Activated CD8-positive, alpha-beta memory T cell treated with anti-CD3 and anti-CD28 coated beads for 4 hours (primary cell): ENCODE measurements at places on chromosomes 1 and 21.

- DNase-seq: no peak
Measured at GRCh38 chr21:30271156-30271555, 11.6 kb downstream of the KRTAP24-1 start.

DNA sequence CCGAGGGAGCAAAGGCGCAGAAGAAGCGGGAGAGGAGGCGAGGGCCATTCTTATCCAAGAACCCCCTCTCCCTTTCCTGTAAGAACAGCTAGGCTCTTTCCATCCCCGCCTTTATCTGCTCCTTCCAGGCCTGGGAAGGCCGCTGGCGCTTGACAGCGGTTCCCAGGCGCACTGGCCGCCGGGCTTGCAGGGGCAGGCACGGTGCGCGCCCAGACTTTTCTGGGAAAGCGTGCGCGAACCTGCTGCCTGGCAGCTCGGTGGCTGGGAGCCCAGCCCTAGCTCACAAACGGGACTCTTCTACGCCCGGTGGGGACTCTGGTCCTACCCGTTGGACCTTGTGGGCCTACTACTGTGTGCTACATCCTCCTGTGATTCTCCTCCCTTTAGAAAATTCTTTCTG, 8.8 kb upstream of the IFNLR1 start:
- DNase-seq: no peak

DNA sequence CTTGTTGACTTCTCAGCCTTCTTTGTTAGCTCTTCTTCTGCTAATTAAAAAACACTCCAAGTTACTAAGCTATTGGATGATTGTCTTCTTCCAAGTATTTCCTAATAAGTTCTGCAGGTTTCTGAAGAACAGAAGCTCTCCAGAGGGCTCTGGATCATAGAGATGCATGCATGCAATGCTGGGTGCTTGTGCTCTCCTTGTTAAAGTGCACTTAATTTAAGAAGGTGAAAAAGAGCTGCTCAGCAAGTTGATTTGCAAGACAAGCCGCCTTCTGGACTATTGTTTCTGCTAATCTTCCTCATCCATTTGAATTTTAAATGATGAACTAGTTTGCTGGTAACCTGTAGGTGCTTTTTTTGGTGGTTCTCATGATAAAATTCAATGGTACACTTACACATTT, 16.1 kb downstream of the RRP15 start:
- DNase-seq: no peak

- DNase-seq: no peak
Measured at GRCh38 chr1:22414244-22414751, 37.4 kb upstream of the ZBTB40 start.

DNA sequence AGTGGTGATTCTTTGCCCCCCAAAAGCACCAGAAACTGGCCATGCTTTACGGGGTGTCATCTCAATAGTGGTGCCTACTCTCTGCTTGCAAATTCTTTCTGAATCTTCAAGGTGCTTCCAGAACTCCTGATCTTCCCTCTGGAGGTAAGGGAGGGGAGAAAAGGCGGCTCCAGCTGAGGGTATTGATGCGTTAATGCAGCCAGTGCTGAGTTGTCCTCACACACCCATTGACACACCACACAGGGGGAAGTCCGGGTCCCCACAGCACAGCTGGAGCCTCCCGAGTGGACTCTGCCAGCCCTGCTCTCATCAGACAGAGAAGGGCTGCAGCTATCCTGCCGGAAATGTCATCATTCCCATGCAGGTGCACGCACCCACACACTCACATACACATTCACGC, 1.2 kb downstream of the VSIG8 start:
- DNase-seq: no peak

DNA sequence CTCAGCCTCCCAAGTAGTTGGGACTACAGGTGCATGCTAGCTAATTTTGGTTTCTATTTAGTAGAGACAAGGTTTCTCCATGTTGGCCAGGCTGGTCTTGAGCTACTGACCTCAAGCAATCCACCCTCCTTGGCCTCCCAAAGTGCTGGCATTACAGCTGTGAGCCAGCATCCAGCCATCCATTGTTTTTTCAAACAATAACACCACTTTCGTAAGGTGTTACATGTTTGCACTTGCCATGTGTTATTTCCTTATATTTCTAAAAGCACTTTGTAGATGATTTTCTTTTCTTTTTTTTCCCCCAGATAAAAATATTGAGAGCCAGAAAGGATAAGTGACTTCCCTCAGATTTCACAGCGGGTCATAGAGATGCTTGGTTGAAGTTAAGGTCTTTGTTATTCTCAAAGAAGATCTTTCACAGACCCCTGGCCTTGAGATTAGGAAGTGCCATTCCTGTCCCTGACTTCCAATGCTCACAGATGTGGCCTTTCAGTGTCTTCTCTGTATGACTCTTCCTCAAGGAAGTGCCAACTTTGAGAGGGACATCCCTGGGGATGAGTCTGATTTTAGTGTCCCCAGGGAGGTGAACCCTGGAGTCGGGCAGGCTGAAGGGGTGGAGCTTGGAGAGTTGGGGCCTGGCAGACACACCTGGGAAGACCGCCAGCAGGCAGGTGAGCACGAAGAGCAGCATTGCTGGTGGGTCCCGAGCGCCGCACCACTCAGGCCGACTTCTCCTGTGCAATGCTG, 6.3 kb downstream of the PIGR start:
- DNase-seq: no peak

DNA sequence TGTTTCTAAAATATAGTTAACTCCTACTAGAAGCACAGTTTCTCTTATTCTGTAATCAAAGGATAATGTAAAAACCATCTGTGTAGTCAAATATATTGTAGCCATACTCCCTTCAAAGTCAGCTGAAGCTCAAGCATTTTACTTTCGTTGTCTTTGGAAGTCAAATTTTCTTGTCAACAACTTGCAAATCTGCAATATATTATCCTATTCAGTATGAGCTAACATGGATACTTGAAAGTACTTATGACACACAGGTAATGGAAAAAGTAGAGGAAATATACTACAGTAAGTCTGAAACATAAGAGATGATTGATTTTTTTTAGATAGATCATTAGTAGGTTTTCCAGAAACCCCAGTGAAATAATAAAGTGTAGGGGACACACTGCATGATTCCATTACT, 121.5 kb downstream of the COL24A1 start:
- no peak for DNase-seq
